ENCODE measurements at places on chromosomes 7 and 10.

DNA sequence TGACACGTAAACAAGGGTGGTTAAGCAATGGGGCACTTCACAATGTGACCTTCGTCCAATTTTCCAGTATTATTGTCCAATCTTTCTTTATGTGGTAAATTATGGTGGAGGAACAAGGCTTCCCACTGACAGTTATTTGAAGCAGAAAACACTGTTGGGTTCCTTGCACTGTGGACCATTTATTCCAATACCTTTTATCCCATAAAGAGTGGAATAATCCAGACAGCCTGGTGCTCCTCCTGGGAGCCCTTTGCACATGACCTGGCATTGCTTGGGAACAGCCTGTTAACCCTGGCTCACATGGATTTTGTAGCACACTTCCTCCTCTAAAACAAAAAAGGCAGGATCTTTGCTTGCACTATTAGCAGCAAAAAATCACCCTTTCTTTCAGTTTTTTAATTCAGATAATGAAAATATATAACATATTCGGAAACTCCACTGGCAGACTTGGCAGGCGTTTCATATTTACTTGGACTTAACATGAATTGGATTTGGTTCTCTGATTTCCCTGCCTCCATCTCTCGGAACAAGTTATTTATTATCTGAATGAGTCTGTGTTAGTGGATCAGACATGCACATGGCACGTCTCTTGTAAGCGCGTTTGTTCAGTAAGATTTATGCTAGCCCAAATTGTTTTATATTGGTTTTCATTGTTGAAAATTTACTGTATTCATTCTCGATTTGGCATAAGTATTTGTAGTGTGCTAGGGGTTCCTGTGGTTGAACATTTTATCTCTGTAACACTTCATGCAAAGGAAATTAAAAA is 59.3 kb downstream of the BMPER start:
- no peak overlapping the region for H3K4me3 ChIP-seq
- H3K27me3 ChIP-seq: no peaks in the 10 kb centered on the region
- H3K4me1 ChIP-seq: no peaks in the 10 kb centered on the region
- no peaks in the 10 kb centered on the region for H3K36me3 ChIP-seq
- no peak overlapping the region for H3K27ac ChIP-seq

- no peaks in the 10 kb centered on the region for H3K27me3 ChIP-seq
- no peak overlapping the region for H3K4me3 ChIP-seq
- no peak overlapping the region for H3K27ac ChIP-seq
- DNase-seq: no peak
- H3K36me3 ChIP-seq: peaks cover 4% of the 10 kb centered on the region
Observed at GRCh38 chr10:99008054-99008453, 227.6 kb downstream of the HPSE2 start.

DNA sequence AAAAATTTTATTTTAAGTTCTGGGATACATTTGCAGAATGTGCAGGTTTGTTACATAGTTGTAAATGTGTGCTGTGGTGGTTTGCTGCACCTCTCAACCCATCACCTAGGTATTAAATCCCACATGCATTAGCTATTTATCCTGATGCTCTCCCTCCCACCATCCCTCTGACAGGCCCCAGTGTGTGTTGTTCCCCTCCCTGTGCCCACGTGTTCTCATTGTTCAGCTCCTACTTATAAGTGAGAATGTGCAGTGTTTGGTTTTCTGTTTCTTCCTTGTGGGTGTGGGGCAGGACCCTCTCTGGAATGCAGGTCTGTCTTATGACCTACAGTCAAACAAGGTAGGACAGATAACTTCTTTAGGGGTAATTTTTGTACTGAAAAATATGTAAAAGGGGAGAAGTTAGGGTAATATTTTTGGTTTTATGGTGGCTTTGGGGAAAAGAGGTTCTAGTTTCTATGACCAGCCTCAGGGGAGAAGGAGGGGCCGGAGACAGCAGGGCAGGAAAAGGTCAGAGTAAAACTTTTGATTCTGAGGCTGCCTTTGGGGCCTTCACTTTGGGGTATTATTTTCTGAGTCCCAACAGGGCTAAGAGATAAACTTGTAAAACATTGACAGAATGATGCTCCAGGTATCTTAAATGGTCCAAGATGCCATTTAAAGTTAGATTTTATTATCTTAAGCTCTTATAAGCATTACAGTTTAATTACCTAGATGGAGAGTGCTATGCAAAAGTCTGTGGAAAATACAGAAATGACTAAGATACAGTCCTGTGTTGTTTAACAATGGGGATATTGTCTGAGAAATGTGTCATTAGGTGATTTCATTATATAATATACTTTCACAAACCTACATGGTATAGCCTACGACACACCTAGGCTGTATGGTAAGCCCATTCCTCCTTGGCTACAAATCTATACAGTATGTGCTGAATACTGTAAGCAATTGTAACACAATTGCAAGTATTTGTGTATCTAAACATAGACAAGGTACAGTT is 354.8 kb downstream of the ABCA13 start:
- peaks cover 12% of the 10 kb centered on the region for H3K4me1 ChIP-seq
- no peak overlapping the region for H3K27ac ChIP-seq
- no peaks in the 10 kb centered on the region for H3K27me3 ChIP-seq

GRCh38 chr10:77879710-77880109 is 46.8 kb downstream of the DLG5 start:
- H3K4me3 ChIP-seq: no peak overlapping the region
- H3K4me1 ChIP-seq: peaks cover 51% of the 10 kb centered on the region
- peak overlapping the region; percentile 1 for H3K27ac ChIP-seq
- no peak for DNase-seq
- no peaks in the 10 kb centered on the region for H3K27me3 ChIP-seq

DNA sequence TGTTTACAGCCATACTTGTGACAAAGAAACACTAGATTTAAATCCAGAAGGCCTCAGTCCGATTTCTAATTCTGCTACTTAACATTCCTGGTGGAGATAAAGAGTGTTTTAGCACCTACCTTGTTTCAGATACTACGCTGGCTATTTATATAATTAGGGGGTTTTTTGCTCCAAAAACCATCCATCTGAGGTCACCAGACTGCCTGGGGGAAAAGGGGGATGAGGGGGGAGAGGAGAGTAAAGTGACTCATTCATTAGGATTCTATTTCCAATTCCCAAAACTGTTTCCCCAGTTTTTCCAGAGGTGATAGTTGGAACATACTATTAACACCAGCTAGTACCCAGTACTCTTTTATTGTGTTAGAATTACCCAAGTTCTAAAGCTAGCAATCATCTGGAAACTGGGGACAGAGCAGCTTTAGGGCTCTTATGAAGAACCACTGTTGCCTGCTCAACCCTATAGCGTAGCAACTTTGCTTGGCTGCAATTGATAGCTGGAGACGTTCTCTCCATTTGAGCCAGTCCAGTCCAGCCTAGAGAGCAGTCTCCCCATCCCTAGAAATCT is 6.6 kb downstream of the GCC1 start:
- H3K27me3 ChIP-seq: no peaks in the 10 kb centered on the region
- no peak overlapping the region for H3K27ac ChIP-seq
- no peak for DNase-seq
- no peaks in the 10 kb centered on the region for H3K36me3 ChIP-seq

DNA sequence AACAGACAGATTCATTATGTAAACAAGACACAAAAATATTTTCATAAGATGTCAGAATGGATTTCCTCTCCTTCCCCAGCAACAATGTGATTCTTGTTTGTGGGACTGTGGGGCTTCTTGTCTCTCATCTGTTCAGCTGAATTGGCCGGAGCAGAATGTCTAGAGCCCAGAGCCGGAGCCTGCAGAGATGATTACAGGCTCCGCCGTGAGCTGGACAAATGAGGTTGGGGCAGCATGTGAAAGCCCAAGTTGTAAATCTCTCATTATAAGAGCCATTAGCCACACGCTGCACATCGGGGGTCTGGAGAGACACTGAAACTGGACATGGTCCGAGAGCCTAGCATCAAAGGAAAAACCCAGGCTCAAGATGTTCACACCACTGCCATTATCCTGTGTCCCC is 137.0 kb upstream of the ADAM12 start:
- H3K27me3 ChIP-seq: peaks cover 10% of the 10 kb centered on the region
- no peak for DNase-seq
- H3K27ac ChIP-seq: no peak overlapping the region
- H3K36me3 ChIP-seq: no peaks in the 10 kb centered on the region
- no peak overlapping the region for H3K4me3 ChIP-seq

DNA sequence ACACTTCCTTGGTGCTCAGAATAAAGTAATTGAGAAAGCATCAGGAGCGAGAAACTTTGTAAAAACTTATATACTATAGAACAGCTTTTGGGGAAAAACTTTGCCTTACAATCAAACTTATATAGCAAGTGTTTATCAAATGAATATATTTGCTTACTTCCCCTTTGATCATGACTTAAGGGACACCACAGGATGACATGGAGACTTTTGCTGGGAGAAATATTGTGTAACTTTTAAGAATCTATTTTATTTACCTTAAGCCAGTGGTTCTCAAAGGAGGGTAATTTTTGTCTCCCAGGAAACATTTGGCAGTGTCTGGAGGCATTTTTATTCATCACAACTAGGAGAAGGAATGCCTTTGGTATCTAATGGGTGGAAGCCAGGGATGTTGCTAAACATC is 173.8 kb upstream of the HABP2 start:
- no peak overlapping the region for H3K27ac ChIP-seq
- peaks cover 4% of the 10 kb centered on the region for H3K27me3 ChIP-seq
- no peak for DNase-seq
- H3K4me3 ChIP-seq: no peak overlapping the region

GRCh38 chr7:157279741-157280215 is 57.0 kb upstream of the DNAJB6 start:
- H3K36me3 ChIP-seq: no peaks in the 10 kb centered on the region
- no peak overlapping the region for H3K4me3 ChIP-seq
- no peaks in the 10 kb centered on the region for H3K27me3 ChIP-seq
- H3K4me1 ChIP-seq: no peaks in the 10 kb centered on the region
- H3K27ac ChIP-seq: no peak overlapping the region

GRCh38 chr7:9083837-9084236 is 650.4 kb downstream of the NXPH1 start:
- H3K4me3 ChIP-seq: no peak overlapping the region
- H3K27me3 ChIP-seq: no peaks in the 10 kb centered on the region
- H3K27ac ChIP-seq: no peak overlapping the region
- H3K4me1 ChIP-seq: no peaks in the 10 kb centered on the region
- no peaks in the 10 kb centered on the region for H3K36me3 ChIP-seq

GRCh38 chr10:96610817-96611216 is 24.0 kb upstream of the TM9SF3 start:
- H3K27ac ChIP-seq: no peak overlapping the region
- H3K27me3 ChIP-seq: peaks cover 4% of the 10 kb centered on the region
- no peaks in the 10 kb centered on the region for H3K36me3 ChIP-seq
- H3K4me3 ChIP-seq: no peak overlapping the region
- H3K4me1 ChIP-seq: peaks cover 20% of the 10 kb centered on the region

DNA sequence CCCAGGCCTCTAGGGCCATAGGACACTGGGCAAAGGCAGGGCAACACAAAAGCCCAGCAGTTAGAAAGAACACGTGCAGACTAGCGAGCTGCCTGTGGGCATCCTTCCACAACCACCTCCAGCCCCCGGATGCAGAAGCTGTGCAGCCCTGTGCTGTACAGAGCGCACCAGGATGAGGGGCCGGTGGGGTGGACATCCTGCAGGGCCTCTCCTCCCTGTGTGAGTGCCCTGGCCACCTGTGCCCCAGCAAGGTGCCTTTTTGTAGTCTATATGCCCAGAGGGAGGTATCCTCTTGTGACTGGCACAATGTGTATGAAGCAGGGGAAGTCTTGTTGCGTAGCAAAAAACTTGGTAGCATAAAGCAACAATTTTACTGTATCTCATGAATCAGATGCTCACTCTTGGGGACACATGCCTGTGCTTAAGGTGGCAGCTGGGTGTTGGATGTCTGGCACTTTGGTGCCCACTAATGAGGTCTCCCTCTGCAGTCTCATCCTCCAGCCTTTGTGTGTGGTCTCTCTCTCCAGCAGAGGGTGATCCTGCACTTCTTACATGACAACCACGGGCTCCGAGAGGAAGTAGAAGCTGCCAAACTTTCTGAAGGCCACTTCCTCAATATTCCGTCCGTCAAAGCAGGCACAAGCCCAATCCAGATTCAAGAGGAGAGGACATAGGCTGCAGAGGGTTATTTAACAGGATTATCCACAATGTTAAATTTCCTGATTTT is 8.7 kb downstream of the NCAPG2 start:
- H3K4me1 ChIP-seq: peaks cover 11% of the 10 kb centered on the region
- H3K27me3 ChIP-seq: no peaks in the 10 kb centered on the region
- H3K27ac ChIP-seq: peak overlapping the region; percentile 62
- peaks cover 23% of the 10 kb centered on the region for H3K36me3 ChIP-seq

DNA sequence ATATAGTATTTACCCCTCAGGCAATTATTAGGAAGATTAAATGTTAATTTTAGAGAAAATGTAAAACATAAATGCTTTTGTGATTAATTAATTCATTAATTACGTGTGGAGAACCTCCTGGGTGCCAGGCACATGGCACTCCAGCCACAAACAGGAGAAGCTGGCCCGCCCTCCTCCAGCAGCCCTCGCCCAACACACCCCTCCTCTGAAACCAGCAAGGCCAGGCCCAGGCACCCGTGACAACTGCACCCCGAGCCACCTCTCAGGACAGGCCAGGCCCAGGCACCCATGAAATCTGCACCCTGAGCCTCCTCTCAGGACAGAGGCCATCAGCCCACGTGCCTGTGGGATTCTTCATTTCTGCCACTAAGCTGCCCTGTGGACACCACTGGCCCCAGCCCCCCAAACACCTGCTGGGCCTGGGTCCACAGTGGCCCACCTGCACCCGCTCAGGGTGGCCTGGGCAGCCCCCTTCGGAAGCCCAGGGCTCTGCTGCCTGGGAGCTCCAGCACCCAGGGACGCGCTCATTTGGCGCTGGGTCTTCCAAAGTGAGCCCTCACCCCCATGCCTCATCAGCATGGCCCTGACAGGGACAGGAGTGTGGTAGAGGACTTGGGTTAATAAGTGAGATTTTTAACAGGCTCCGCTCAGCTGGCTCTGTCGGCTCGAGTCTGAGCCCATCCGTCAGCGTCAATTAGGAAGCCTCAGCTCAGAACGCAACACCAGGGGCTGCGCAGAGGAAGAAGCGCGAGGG is 482.1 kb downstream of the DNAJB6 start:
- no peaks in the 10 kb centered on the region for H3K36me3 ChIP-seq
- DNase-seq: no peak
- no peak overlapping the region for H3K27ac ChIP-seq
- H3K4me3 ChIP-seq: no peak overlapping the region
- H3K27me3 ChIP-seq: no peaks in the 10 kb centered on the region

GRCh38 chr7:127245002-127245401 is 7.7 kb downstream of the GRM8 start:
- no peaks in the 10 kb centered on the region for H3K36me3 ChIP-seq
- H3K27me3 ChIP-seq: peaks cover 72% of the 10 kb centered on the region
- no peaks in the 10 kb centered on the region for H3K4me1 ChIP-seq
- H3K4me3 ChIP-seq: no peak overlapping the region
- no peak overlapping the region for H3K27ac ChIP-seq

GRCh38 chr7:55690-56248 is 136.6 kb upstream of the FAM20C start:
- peaks cover 3% of the 10 kb centered on the region for H3K27me3 ChIP-seq
- no peak overlapping the region for H3K27ac ChIP-seq
- DNase-seq: no peak

- DNase-seq: no peak
- H3K27me3 ChIP-seq: no peaks in the 10 kb centered on the region
- H3K4me3 ChIP-seq: no peak overlapping the region
- H3K36me3 ChIP-seq: no peaks in the 10 kb centered on the region
Observed at GRCh38 chr10:72740528-72740927, 48.6 kb downstream of the MCU start.

- H3K4me3 ChIP-seq: no peak overlapping the region
- no peak for DNase-seq
- no peaks in the 10 kb centered on the region for H3K27me3 ChIP-seq
- H3K36me3 ChIP-seq: peaks cover 24% of the 10 kb centered on the region
- no peaks in the 10 kb centered on the region for H3K4me1 ChIP-seq
- H3K27ac ChIP-seq: peak overlapping the region; percentile 86
Observed at GRCh38 chr7:47283497-47284131, 298.3 kb downstream of the TNS3 start.

GRCh38 chr7:22549051-22549450 is 49.1 kb upstream of the STEAP1B start:
- DNase-seq: no peak
- peaks cover 56% of the 10 kb centered on the region for H3K27me3 ChIP-seq
- H3K36me3 ChIP-seq: no peaks in the 10 kb centered on the region
- peaks cover 11% of the 10 kb centered on the region for H3K4me1 ChIP-seq
